GM23338 (cell line): ENCODE measurements at places on chromosomes 13 and 19. TPM values are rescaled to one million over a fixed set of nuclear protein-coding genes. Genes with fewer than 3 reads are reported as not detected.

CD37 gene
- total RNA-seq = not detected in 2 replicates

LRRC25 gene
- total RNA-seq = 0.17 TPM in 1 of 2 replicates, not detected in the other

ELAVL3 gene
- 1.2 and 1.7 TPM in 2 replicates for total RNA-seq

FFAR1 gene
- not detected in 2 replicates for total RNA-seq

PRTN3 gene
- total RNA-seq = 0.21 and 2.4 TPM in 2 replicates

SBNO2 gene
- total RNA-seq = 28.0 and 35.4 TPM in 2 replicates

UBE2L5 gene
- not detected in 2 replicates for total RNA-seq

TYROBP gene
- total RNA-seq = not detected in 2 replicates

ZNF541 gene
- total RNA-seq = 0.42 TPM in 1 of 2 replicates, not detected in the other

PGLYRP2 gene
- not detected in 2 replicates for total RNA-seq
